ENCODE measurements at places on chromosomes 12 and 14.

DNA sequence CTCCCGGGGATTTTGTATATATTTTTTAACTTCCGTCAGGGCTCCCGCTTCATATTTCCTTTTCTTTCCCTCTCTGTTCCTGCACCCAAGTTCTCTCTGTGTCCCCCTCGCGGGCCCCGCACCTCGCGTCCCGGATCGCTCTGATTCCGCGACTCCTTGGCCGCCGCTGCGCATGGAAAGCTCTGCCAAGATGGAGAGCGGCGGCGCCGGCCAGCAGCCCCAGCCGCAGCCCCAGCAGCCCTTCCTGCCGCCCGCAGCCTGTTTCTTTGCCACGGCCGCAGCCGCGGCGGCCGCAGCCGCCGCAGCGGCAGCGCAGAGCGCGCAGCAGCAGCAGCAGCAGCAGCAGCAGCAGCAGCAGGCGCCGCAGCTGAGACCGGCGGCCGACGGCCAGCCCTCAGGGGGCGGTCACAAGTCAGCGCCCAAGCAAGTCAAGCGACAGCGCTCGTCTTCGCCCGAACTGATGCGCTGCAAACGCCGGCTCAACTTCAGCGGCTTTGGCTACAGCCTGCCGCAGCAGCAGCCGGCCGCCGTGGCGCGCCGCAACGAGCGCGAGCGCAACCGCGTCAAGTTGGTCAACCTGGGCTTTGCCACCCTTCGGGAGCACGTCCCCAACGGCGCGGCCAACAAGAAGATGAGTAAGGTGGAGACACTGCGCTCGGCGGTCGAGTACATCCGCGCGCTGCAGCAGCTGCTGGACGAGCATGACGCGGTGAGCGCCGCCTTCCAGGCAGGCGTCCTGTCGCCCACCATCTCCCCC is 777 bp downstream of the ASCL1 start:
- DNase-seq, result peak; percentile 3

GRCh38 chr14:52023518-52023917 is 34.2 kb downstream of the RTRAF start:
- DNase-seq, result peak; percentile 81

DNA sequence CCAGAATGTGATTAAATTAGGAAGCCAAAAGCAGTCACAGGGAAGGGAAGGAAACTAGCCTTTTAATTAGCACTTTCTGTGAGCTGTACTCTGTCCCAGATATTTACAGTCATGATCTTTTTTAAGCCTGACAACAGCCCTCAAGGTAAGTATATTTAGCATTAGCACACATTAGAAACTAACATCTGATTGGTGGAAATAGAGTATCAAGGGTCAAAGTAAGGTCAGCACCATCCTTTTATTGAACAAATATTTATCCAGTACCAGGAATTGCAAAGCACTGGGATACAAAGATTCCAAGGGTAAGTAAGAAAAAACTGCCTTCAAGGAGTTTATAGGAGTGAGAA is 28.2 kb downstream of the RPGRIP1 start:
- no peak for DNase-seq

DNA sequence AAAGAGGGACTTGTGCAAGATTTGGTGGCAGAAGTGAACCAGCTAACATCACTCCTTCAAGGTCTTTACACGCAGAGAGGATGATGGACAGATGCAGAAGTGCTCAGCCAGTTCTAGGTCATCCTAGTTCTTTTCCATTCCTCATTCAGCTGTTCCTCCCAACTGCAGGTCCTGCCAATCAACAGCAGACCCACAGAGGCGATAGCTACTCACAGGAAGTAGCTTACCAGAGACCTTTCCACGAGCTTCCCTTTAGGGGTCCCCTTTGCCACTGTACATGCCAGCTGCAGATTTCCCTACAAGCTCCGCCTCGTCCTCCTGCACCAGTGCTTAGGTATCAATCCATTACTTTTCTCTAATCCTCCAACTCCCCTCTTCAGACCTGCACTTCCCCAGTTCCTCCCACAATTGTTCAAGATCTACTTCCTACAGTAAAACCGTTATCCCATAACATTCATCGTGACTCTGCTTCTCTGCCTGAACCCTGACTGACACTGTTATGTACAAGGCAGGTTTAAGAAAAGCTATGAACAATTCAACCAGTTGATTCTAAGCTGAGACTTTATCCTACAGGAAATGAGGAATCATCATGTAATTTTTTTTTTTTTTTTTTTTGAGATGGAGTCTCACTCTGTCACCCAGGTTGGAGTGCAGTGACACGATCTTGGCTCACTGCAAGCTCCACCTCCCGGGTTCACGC is 22.5 kb downstream of the RECQL start:
- peak; percentile 73 for DNase-seq
